ENCODE measurements at places on chromosomes 1 and 21.

DNA sequence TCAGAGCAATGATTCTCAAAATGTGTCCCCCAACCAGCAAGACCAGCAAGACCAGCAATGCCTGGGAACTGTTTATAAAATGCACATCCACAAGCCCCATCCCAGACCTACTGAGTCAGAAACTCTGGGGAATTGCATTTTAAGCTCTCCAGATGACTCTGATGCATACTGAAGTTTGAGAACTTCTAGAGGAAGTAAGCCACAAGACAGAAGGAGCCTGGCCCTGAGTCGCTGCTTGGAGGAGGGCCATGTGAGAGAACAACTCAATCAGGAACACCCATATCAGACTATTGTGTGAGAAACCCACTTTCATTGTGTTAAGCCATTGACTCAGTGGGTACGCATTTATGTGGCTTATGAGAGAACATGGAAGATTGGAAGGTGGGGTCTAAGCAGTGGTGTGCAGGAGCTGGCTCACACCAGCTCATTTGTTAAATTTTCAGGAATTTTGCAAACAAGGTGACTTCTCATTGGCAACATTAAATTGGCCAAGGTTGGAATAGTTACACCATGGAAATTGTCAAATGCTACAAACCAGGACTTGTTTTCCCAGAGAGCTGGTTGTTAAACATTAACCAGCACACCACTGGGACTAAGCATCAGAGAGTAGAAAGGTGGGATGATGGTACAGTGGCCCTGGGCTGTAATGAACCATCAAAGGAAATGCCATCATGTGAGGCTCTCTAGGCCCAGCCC lies 38.9 kb downstream of the ATP1A1 start:
- DNase-seq: peak; percentile 78

- no peak for DNase-seq
Observed at GRCh38 chr21:45607909-45608295, 35.6 kb upstream of the PCBP3 start.

DNA sequence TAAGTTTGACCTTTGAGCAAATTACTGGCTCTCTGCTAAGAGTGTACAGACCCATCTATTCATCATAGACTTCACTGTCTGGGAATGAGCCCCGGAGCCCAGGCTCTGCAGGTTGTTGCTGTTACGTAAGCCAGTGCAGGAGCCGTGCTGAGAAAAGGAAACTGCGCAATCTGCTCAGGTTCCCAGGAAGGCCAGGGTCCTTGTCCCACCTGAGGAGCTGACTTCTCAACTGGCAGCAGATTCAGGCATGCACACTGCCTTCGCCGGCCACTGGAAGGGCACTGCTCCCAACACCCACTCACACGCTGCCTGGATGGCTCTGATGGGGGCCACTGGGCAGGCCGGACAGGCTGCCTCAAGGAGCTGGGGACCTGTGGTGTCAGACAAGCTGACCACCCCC lies 19.5 kb downstream of the RCAN1 start:
- no peak for DNase-seq

- DNase-seq: peak; percentile 82
Observed at GRCh38 chr1:91806181-91806768, 79.7 kb downstream of the TGFBR3 start.

GRCh38 chr1:28927648-28928313 lies 13.4 kb downstream of the EPB41 start:
- DNase-seq: peak; percentile 88

GRCh38 chr21:16323596-16323995 lies 593.8 kb downstream of the USP25 start:
- DNase-seq: peak; percentile 76

- peak; percentile 83 for DNase-seq
Observed at GRCh38 chr1:172948457-172948856, 102.3 kb downstream of the TNFSF18 start.

- DNase-seq: peak; percentile 89
Observed at GRCh38 chr1:207890136-207890738, 20.7 kb downstream of the CD34 start.

DNA sequence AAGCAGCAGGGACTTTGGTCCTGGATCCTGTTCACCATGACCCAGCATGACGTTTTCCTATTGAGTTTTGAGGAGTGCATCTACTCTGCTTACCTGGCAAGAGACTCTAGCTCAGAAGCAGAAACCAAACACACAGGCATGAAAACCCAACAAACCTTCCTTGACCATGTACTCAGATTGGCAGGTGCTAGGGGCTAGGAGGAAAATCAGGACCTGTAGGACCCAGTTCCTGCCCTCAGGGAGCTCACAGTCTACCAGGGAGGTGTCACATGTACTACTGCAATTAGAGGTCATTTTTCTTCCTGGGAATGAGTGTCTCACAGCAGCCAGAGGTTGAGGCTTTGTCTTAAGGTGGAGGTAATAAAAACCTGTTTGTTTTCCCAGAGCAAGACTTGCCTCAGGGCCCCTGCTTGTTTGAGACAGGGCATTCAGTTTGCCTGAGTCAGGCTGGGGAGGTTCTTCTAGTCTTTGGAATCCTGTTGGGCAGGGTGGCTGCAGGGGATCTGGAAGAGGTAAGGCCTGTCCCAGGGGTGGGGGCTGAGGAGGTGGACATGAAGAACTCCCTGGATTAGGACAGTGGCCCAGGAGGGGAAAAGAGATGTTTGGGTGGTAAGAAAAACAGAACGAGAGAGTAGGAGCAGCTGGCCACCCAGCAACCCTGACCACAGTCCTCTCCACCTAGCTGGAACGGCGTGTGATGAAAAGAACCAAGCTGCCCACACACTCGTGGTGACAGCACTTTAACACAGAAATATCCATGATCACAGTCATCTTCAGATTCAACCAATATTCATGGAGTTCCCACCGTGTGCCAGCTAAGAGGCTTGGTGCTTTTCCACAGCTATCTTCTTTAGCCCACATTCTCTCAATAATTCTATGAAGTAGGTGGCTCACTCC lies 30.8 kb downstream of the IER5 start:
- no peak for DNase-seq

- DNase-seq: peak; percentile 82
Observed at GRCh38 chr21:45555557-45556301, 13.5 kb upstream of the SLC19A1 start.

DNA sequence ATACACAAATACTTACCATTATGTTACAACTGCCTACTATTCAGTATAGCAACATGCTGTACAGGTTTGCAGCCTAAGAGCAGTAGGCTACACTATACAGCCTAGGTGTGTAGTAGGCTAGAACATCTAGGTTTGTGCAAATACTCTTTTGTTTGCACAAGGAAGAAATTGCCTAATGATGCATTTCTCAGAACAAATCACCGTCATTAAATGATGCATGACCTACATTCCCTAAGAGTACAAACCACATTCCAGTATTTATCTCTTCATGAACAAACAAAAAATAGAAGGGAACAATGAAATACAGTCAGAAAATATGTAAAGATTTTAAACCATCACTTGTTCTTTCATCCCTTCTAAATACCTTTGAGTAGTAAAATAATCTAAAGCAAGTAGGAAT lies 109.7 kb upstream of the HP1BP3 start:
- DNase-seq: no peak

GRCh38 chr21:36608041-36608896 lies 90.6 kb upstream of the SIM2 start:
- DNase-seq: no peak

- no peak for DNase-seq
Observed at GRCh38 chr1:229155472-229155871, 115.4 kb upstream of the RAB4A start.

- no peak for DNase-seq
Observed at GRCh38 chr1:26082020-26082350, 14.6 kb upstream of the TRIM63 start.

DNA sequence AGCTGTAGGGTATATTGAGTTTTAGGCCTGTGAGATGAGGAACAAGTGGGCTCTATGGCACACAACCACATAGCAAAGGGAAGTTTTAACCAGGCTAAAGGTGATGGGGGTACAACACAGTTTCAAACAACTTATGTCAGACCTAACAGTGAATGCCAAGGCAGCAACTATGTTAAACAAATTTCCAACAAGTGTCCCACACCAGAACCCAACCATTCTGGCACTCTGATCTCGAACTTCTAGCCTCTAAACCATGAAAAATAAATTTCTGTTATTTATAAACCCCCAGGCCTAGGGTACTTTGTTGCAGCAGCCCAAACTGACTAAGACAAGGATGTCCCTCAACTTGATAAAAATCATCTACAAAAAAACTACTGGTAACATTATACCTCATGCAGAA lies 52.3 kb upstream of the INSL5 start:
- DNase-seq: no peak

DNA sequence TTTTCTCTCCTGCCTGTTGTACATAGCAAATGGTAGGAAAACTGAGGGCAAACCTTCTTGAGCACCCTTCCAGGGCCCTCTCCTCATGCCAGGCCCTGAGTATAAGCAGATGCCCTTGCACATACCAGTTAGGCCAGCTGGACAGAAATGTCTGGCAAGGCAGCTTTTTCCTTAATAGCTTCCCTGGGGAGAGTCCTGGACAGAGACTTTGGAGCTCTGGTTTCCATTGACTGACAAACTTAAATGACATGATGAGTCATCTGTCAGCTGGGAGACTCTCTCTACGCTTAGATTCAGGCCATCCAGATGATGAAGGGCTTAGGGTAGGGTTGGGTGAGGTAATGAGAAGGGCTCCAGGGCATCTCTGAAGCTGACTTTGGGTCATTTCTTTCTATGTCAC lies 317.5 kb downstream of the ASTN1 start:
- DNase-seq: peak; percentile 10

GRCh38 chr1:5928714-5929400 lies 63.4 kb downstream of the NPHP4 start:
- no peak for DNase-seq

DNA sequence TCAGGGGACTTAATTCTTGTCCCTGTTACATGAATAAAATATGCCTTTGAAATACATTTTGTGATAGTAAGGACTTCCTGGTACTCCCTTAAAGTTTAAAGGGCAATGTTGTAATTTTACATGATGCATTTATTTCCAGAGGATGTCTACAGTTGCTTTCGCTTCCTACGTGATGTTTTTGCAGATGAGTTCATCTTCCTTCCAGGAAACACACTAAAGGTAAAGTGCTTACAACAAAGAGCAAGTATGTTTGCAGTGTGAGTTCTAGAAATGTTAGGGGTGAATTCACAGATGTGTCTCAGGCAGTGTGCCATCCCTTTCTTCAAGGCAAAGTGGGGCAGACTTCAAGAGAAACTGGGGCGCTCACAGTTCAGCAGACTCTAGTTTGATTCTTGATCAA lies 31.2 kb downstream of the GNPAT start:
- no peak for DNase-seq

GRCh38 chr1:32877211-32878110 lies 6.7 kb upstream of the FNDC5 start:
- DNase-seq: no peak

DNA sequence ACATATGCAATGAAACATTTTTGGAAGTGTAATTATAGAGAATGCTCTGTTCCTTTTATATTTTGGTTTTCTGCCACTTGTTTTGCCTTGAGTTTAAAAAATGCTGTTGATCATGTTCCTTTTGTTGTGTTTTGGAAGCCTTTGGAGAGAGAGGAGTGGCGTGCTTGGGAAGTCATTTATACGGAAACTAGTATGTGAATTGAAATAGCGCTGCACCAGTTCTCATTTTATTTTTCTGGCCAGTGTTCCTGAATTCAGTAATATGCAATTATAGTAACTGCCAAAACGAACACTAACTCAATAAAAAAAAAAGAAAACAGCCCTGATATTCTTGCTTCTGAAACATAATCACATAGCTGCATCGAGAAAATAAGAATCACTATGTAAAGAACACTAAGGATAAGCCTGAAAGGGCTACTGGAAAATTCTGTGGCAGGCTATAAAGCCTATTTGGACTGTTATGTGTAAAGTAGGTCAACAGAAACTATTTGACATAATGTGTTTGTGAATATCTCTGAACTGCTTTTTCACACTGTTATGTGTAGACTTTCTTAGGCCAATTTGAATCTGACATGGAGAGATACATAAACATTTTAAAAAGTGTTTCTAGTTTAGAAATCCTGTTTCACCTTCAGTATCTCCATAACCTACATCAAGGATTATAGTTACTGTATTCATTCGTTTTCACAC lies 742.0 kb downstream of the KCNT2 start:
- DNase-seq: no peak

- no peak for DNase-seq
Observed at GRCh38 chr1:50699795-50700194, 260.3 kb downstream of the FAF1 start.

DNA sequence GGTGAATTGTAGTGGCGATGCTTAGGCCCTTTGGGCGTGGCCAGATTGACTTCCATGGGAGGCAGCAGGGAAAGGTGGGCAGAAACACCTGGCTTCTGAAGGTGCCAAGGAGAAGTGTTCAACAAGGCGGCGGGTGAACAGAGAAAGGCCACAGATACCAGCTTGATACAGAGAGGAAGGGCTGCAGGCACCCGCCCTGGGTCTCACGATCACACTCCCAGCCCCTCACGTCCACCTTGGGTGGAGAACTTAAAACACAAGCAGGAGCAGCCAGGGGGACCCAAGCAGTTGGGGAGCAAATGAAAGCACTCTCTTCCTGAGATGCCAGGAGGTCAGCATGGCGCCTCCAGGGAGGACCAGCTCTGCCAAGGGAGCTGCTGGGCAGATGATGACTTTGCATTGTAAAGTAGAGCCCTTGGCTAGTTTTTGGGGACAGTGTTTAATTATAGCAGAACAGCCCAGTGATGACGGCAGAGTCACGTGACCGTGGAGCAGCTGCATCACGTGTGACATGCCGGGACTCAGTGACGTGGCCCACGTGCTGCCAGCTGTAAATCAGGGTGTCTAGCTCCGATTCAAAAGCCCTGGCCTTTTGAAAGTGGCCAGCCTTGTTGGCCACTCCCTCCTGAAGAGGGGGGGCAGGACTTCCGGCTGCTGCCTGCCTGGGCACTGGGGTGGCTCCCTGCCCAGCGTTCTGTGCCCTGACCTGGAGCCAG lies 19.0 kb downstream of the SLC37A1 start:
- no peak for DNase-seq

- DNase-seq: peak; percentile 5
Observed at GRCh38 chr1:110634455-110635311, 28.5 kb upstream of the KCNA2 start.

DNA sequence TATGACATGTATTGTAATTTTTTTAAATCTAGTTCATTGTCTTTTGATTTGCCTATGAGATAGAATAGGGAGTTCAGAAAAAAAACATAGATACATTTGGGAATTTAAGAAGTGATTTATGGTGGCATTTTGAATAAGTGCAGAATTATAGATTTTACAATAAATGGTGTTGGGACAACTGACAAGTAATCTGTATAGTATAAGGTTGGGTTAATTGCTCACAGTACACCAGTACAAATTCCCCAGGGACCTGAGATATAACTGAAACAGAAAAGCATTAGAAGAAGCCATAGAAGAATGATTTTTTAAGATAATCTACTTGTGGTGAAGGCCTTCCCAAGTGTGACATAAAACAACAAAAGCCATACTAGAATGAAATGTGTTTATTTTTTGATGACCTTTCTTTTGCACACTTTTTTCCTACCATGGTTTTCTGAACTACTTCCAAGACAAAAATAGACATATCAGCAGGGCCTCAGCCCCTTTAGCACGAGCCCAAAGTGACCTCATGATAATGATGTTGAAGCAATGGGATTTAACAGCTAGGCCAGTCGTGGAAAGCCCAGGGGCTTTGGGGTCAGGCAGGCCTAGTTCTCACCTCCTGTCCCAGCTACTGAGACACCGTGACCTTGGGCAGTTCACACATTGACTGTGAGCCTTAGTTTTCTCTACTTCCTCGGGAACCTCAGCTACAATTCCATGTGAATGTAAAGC lies 87.4 kb downstream of the GREM2 start:
- no peak for DNase-seq

Data from fibroblast of upper back skin (primary cell).